SK-N-SH treated with all-trans-retinoic acid at 6 μM for 48 hours (cell line): ENCODE measurements at places on chromosomes 11 and 22.

DNA sequence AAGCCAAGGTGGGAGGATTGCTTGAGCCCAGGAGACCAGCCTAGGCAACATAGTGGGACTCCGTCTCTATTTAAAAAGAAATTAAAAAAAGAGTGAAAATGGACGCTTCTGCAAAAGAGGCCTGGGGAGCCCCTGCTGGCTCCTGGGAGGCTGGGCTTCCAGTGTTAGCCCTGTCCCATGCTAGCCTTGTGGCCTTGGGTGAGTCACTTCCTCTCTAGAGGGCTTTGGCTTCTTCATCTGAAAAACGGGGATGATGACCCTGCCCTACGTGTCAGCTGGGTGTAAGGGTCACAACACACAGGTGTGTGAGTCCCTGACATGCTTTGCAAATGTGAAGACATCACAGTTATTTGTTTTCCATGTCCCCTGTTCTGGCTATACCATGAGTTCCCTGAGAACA, 32.8 kb downstream of the FAM227A start:
- ATAC-seq = no peak

GRCh38 chr11:69746752-69747742, 28.1 kb downstream of the FGF4 start:
- no peak for ATAC-seq

GRCh38 chr11:57867966-57868365, 106.4 kb downstream of the CTNND1 start:
- no peak for ATAC-seq

DNA sequence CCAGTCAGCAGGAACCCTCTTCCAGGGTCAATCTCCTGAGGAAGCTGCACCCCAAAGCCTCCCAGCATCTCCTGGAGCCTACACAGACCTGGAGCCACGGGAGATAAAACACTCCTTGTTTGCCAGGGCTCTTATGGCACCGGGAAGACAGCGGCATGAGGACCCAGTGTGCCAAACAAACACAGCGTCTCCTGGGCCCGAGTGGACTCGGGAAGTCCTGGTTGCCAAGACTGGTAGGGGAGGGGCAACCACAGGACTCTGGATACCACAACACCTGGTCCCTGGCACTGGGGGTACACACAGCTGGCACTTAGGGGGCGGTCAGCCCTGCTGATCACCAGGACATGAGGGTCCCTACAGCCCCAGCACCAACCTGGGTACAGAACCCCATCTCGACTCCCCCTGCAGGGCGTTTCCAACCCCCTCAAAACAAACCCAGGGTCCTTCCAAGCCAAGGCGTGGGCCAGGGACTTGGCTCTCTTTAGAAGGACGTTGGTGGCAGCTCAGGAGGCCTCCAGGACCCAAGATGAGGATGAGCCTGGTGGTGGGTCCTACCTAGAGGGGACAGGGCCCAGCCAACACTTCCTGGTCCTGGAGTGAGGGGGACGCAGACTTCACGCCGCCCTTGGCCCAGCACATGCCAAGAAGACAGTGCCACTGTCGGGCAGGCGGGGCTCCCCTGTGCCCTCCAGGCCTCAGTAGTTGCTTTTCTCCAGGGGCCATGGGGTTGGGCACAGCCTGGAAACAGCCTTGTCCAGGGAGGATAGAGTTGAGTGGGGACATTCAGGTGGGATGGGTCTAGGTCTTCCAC, 85.0 kb downstream of the CELSR1 start:
- no peak for ATAC-seq

DNA sequence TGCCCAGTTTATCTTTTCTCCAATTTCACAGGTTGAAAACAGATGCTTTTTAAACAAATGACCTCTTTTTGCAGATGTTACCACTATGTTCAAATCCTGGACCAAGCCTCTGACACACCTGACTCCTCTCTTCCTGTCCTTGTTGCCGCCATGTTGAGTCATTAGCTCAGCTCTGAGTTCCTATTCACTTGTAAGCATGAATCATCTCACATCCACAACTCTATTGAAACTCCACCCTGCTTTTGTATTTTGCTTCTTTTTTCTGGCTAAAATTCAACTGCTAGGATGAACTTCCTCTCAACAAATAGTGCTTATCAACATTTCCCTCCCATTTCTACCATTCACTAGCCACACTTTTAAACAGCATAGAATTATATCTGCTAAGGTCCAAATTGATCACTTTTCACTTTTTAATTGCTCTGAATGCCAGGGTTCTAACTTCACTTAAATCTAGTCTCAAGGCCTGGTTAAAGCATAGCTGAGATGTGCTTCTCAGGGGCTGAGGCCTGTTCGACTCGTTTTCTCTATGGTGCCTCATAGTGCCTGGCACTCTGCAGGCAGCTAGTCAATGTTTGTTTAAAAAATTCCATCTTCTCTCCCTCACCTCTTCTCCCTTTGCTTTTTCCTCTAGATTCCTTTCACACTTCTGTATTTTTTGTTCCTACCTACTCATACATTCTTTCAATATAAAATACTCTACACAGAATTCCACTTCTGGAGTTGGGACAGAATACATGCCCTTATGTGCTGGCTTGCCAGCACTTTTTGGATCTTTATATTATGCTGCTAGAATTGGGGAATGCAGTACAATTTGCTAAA, 3.9 kb downstream of the JOSD1 start:
- ATAC-seq = 0 out of 3 replicates have a peak, but pooled peaks have one; percentile 21

DNA sequence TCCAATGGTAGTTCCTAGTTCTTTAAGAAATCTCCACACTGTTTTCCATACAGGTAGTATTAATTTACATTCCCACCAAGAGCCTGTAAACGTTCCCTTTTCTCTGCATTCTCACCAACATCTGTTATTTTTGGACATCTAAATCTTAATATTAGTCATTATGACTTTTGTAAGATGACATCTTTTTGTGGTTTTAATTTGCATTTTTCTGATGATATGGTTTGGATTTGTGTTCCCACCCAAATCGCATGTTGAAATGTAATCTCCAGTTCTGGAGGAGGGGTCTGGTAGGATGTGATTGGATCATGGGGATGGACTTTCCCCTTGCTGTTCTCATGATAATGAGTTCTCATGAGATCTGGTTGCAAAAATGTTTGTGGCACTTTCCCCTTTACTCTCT, 89.0 kb downstream of the MUC15 start:
- ATAC-seq = no peak

DNA sequence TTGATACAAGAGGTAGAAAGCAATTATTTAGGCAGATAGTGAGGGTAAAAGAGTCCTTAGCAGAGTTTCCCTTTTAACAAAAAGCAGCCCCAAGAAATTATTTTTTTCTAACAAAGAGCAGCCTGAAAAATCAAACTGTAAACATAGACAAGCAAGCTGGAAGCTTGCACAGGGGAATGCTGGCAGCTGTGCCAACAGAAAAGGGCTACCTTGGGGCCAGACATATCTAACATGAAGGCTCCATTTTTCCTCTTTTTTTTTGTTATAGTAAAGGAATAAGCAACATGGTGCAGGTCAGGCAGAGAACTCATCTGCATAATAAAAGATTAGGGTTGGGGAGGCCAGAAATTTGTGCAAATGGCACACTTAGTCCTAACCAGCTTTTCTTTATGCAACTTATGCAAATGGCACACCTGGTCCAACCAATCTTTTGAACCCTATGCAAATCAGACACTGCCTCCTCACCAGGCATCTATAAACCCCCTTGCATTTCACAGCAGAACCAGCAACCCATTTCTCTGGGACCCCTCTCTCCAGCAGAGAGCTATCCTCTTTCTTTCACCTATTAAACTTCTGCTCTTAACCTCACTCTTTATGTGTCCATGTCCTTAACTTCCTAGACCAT, 41.8 kb downstream of the PDGFD start:
- no peak for ATAC-seq

GRCh38 chr11:65975771-65976170, 14.2 kb downstream of the SART1 start:
- ATAC-seq = no peak

DNA sequence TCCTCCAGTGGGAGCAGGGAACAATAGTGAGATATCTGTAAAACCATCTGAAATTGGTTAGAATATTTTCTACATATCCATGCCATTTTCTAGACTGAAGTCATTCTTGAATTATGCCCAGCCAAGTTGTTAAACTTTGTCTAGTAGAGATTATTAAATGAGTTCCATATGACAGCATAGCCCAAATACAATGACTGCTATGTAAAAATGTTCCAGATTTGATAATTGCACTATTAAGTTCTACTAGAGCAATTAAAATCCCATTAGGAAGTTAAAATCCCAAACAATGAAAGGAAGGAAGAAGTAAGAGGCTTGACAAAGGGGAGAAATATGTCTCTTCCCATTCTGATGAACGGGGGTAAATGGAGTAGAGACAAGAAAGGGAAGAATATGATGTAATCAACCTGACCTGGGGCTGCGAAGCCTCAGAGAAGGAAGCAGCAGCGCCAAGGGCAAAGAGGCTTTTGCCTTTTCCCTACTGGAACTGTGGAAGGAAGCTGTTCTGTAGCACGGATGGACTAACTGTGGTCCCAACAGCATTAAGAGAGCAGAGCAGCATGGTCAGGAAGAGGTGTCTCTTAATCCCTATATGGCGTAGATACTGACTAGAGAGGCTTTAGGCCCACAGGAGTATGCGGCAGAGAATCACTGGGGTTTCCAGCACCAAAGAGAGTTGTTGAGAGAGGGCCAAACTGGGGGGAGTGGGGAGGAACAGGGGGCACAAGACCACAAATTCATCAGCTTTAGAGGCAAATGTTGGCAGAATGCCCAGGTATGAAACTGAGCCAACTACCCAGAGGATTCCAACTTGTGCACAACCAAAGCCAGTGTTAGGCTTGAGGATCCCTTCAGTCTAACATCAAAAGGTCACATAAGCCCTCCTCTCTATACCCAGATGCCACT, 26.7 kb downstream of the RRP8 start:
- ATAC-seq = peak; percentile 81

- no peak for ATAC-seq
Measured at GRCh38 chr11:65817312-65817834, 16.4 kb upstream of the SNX32 start.

- ATAC-seq = no peak
Measured at GRCh38 chr11:60209977-60210376, 27.1 kb upstream of the MS4A6A start.

DNA sequence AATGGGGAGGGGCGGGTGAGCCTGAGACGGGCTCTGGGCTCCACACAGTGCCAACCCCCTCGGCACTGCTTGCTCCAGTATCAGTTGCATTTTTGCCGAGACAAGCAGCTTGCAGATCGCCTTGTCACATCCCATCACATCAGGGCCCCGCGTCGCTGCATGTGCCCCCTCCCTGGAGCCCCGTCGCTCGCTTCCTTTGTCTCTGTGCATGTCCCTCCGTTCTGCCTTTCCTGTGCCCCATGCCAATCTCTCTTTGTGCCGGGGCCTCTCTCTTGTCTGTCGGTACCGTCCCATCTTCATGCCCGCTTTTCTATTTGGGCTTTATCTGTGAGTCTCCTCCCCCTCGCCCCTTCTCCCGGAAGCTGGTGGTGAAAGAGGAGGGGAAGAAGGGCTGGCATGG, 202.2 kb downstream of the CEP164 start:
- ATAC-seq = no peak

- ATAC-seq = no peak
Measured at GRCh38 chr11:46983598-46983997, 47.0 kb downstream of the CSTPP1 start.

DNA sequence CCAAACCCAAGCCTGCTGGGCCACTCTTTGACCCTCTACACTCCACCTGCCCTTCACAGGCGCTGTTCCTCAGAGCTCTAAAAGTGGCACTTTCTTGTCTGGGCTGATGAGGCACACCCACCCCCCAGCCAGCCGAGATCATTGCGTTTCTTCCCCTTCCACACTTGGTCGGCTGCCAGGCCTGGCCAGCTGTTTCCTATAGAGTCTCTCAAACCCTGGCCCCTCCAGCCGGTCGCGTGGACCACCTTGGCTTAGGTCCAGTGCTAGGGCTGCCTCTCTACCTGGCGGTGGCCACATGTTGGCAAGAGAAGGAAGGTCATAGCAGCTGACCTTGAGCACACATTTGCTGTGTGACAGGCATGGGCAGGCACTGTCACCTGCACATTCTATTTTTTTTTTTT, 60.6 kb downstream of the PPP6R2 start:
- no peak for ATAC-seq

DNA sequence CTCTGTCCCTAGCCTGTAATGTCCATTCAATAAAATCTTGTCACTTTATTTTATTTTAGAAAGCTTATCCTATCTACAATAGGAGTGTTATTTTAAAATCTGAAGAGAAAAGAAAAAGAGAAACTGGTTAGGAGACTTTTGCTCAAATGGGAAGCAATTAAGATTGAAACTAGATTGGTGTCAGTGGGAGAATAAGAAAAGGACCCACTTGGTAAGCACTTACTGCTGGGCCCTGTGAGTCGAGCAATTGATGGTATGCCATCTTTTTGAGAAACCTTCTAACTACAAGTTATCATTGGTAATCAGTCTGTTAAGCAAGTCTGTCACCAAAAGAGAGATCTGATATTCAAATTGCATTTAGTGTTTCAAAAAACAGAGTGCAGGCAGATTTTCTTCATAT, 258.4 kb downstream of the GRM5 start:
- no peak for ATAC-seq

DNA sequence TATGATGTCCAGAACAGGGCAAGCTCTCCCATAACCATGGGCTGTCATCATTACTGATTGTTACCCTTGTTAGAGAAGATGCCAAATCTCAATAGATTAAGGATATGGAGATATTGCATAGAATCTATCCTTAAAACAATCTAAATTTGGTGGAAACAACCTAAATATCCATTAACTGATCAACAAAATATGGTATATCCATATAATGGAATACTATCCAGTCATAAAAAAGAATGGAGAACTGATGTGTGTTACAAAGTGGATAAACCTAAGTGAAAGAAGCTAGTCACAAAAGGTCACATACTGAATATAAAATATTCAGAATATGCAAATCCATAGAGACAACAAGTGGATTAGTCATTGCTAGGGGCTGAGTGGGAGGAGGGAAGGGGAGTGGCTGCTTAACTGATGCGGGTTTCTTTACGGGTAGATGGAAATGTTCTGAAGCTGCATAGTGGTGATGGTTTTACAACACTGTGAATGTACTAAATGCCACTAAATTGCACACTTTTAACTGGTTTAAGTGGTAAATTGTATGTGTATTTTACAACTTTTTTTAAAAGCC, 36.1 kb upstream of the SMCO4 start:
- no peak for ATAC-seq

DNA sequence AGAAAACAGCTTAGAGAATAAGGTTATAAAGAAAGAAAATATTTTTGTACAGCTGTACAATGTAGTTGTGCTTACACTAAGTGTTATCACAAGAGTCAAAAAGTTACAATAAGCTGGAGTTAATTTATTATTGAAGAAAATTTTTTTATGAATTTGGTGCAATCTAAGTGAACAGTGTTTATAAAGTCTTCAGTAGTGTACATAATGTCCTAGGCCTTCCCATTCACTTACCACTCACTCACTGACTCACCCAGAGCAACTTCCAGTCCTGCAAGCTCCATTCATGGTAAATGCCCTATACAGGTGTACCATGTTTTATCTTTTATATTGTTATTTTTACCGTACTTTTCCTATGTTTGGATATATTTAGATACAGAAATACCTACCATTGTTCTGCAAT, 34.7 kb downstream of the GDPD4 start:
- ATAC-seq = no peak
